ENCODE measurements at places on chromosomes 1 and 21. TPM values are rescaled to one million over a fixed set of nuclear protein-coding genes. Genes with fewer than 3 reads are reported as not detected.

GRCh38 chr1:15678578-15678977 is 5.5 kb upstream of the PLEKHM2 start:
- ATAC-seq: no peak

GRCh38 chr1:194755241-194755994 is 1569.0 kb upstream of the B3GALT2 start:
- no peak for ATAC-seq

DNA sequence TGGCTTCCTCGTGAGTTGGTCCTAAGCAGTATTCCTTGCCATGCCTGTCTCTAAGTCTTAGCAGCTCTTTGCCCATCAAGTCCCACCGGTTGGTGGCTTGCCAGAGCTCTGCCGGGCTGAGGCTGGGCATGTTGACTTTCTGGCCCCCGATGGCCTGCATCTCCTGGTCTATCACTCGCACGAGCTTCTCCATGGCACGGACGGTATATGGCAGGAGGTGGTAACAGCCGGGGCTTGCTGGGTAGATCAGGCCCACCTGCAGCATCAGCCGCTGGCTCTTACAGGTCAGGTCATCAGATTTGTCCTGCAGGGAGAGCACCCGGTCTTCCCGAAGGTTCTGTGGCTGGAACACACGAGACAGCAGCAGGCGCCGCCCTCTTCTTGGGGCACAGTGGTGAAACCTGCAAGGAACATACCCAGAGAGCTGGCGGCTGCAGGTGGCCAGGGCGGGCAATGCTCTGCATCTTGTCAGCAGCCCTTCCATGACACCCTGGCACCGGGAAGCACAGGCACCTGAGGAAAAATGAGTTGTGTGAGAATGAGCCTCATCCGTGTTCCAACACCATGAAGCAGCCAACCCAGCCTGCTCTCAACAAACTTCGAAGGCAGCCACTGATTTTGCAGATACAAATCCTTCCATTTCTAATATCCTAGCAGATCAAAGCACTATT is 5.5 kb downstream of the PARS2 start:
- ATAC-seq: no peak

- no peak for ATAC-seq
Observed at GRCh38 chr21:28427394-28428022, 565.2 kb downstream of the LTN1 start.

- no peak for ATAC-seq
Observed at GRCh38 chr1:196517193-196517592, 91.0 kb downstream of the KCNT2 start.

- ATAC-seq: no peak
Observed at GRCh38 chr1:227268943-227269342, 49.3 kb downstream of the CDC42BPA start.

DNA sequence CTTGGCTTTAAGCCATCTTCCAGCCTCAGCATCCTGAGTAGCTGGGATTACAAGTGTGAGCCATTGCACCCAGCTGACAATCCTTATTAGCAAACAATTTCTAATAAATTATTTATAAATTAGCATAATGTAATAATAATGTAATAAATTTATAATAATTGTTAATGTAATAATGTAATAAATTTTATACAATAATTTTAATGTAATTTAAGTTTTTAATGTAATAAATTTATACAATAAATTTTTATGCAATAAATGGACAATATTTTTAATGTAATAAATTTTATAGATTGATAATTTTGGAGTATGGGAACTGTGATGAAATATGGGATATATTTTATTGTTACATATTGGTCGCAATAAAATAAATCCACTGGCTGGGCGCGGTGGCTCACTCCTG is 1457.5 kb downstream of the KCNT2 start:
- ATAC-seq: no peak

Gene MTARC2
- total RNA-seq: 1.9 TPM

Gene MYOM3
- total RNA-seq: 0.07 TPM

Gene CRNN
- total RNA-seq: 0.49 TPM

Gene MX2
- 0.16 TPM for total RNA-seq

Gene WNT2B
- total RNA-seq: 3.8 TPM

Gene RNF223
- total RNA-seq: 0.09 TPM

Measured in motor neuron (in vitro differentiated cells).